Globus pallidus (tissue), 1 donor: ENCODE measurements at places on chromosomes 13 and 19.
A peak's percentile ranks its signal among the peaks of the same experiment; 100 is the strongest.

DNA sequence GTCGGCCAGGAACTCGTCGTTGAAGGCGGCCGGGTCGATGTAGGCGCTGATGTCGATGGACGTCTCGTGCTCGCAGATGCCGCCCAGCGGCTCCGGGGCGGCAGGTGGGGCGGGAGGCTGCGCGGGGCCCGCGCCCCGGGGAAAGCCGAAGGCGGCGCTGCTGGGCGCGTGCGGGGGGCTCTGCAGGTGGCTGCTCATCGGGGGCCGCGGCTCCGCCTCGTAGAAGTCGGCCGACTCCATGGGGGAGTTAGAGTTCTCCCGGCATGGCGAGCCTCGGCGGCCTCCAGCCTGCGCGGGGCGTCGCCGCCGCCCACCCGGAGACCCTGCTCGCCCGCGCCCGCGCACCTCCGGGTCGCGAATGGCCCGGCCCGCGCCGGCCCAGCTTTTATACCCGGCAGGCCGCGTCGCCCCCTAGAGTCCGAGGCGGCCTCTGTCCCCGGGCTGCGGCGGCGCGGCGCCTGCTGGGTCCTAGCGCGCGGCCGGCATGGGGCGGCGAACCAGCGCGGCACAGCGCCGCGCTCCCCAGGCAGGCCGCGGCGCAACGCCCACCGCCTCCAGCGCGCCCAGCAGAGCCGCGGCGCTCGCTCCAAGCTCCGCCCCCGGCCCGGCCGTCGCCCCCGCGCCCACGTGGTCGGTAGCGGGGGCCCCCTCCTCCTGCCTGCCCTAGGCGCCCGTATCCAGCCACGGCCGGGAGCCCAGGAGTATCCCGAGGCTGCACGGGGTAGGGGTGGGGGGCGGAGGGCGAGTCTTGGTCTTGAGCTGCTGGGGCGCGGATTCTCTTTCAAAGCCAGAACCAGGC lies at the start of gene CEBPA:
TSS of gene CEBPA (minus strand) at position 360 of the 799 bp plus-strand sequence. CDS start at position 240, 120 bp downstream.
- peak; percentile 74 for DNase-seq

DNA sequence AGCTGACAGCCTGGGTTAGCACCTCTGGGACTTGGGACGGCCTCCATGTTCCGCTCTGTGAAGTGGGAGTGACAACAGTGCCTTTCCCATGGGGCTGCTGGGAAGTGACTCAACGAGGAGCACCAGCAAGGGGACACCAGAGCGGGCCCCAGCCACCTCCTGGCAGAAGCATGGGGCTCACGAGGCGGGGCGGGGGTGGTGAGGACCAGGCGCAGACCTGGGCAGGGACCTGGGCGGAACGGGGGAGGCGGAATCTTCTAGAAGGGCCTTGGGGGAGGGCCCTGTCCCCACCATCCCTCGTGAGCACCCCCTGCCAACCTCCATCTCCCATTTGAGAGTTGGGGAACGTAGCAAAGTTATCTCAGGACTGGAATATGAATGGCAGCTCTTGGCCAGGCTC lies 37.9 kb downstream of the KDM4B start:
- no peak for DNase-seq

DNA sequence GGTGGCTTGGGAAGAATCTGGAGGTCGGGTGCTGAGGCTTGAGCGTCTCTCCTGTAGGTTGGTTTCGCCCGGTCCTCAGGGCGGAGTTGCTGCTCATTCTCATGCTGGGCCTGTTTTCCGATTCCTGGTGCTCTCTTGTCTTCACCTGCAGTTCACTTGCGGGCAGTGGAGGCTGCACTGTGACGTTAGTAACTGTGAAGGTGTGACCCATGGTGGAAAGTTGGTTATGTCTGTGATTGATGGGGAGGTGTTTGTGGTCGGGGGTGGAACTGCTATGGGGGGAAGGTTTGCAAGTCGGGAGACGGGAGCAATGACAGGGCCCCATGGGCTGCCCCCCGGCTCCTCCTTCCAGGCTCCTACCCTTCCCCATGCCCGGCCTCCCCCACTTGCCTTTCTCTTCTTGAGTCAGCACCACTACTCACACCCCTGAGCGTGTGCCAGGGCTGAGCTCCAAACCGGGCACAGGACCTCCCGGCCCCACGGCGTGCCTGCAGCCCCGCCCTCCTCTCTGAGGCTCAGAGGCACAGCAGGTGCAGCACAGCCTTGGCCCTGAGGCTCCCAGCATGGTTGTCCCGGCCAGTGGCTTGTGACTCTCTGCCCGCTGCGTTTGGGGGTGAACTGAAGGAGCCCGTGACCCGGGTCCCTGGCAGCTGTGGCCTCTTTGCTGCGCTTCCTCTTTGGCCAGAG lies 79.1 kb downstream of the ATP11A start:
- no peak for DNase-seq

DNA sequence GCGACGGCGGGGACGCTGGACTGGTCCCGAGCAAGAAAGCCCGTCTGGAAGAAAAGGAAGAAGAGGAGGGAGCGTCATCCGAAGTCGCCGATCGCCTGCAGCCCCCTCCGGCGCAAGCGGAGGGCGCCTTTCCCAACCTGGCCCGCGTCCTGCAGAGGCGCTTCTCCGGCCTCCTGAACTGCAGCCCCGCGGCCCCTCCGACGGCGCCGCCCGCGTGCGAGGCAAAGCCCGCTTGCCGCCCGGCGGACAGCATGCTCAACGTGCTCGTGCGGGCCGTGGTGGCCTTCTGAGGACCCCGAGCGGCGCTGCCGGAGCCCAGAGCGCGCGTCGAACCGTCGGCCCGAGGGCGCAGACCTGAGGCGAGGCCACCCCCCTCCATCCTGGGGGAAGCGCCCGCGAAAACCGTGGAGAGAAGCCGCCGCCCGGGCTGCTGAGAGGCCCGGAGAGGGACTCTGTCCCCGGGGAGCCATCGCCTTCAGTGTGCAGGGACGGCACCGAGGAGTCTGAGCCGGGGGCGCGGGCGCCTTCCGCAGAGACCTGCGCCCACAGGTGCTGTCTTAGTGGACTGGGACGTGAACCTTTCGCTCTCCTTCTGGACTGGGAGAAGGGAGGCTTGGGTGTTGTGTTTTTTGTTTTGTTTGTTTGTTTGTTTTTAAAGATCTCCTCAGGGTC lies 3.5 kb downstream of the IER2 start:
- DNase-seq, result no peak

DNA sequence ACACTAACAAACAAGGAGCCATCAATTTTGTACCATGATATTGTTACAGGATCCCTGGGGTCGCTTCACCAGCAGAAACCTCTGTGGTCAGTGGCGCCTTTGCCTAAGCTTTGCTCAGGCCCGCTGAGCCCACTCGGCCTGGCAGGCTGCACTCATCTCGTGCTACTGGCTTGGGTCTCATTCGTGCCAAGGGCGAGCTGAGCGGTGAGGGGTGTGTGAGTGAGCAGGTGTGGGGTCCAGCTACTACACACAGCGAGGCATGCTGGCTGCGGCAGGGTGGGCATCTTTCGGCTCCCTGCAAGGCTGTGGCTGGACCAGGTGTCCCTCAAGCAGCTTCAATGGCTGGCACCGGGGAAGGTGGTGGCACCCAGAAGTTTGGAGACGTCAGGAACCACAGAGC lies 19.1 kb downstream of the CPB2 start:
- DNase-seq, result no peak

GRCh38 chr13:58838615-58839014 lies 1207.1 kb downstream of the PCDH17 start:
- DNase-seq, result no peak

GRCh38 chr19:39845584-39845932 lies 621 bp downstream of the FBL start:
- DNase-seq, result no peak

GRCh38 chr19:56566904-56567273 lies 379 bp upstream of the ZNF470 start:
- no peak for DNase-seq

DNA sequence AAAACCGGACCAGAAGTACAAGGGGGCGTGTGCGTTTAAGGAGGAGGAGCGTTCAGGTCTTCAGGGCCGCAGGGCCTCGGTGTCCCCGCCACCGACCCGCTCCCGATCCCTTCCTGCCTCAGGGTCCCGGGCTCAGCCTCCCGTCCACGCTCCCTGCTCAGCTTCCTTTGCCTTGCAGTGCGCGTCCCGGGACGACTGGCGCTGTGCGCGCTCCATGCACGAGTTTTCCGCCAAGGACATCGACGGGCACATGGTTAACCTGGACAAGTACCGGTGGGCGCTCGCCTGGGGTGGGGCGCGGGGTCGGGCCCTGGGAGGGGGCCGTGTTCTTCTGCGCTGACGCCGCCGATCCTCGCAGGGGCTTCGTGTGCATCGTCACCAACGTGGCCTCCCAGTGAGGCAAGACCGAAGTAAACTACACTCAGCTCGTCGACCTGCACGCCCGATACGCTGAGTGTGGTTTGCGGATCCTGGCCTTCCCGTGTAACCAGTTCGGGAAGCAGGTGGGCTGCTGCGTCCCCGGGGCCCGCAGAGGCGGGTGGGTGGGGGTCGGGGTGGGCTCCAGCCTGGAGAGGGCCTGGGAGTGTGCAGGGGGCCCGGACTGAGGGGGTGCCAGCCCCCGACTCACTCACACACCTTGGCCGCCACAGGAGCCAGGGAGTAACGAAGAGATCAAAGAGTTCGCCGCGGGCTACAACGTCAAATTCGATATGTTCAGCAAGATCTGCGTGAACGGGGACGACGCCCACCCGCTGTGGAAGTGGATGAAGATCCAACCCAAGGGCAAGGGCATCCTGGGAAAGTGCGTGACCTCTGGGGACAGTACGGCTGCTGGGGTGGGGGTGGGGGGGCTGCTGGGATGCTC lies 1.4 kb downstream of the GPX4 start:
- no peak for DNase-seq

DNA sequence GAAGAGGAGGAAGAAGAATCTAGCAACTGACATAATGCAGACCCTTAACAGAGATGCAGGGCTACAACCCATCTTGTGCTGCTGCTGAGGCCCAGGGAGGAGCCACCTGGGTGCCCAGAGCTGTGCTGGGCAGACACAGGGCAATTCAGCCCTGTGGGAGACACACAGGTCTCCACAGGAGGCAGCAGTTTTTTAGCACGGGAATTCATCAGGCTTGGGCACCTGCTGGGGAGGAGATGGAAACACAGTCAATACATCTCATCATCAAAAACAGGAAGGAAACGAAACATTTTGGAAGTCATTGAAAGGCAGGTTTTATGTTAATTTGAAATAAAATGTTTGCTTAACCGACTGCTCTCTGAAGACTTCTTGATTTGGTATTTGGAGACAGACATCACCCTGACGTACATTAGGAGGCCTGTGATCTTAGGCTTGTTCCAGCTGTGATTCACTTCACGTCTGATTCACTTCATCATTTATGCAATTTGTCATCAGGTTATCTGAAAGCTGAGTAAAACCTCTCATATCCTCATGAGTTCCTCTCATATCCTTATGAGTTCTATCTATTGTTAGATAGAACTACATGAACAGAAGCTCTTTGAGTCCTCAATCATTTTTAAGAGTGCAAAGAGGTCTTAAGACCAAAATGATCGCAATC lies 77.4 kb downstream of the CYSLTR2 start:
- DNase-seq, result no peak

DNA sequence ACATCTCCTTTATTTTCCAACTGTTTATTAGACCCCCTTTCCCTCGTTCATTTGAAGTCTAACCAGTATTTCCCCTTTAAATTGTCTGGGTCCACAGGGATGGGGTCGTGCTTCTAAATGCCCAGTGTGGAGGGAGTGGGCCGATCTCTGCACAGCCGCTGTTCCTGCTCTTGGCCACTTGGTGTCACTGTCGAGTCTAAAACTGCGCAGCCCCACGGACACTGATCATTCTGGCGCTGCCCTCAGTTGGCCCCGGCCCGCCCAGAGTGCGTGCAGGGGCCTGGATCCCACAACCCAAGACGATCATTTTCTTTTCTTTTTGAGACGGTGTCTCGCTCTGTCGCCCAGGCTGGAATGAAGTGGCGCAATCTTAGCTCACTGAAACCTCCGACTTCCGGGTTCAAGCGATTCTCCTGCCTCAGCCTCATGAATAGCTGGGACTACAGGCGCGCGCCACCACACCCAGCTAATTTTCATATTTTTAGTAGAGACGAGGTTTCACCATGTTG lies 12.0 kb downstream of the WDR88 start:
- peak; percentile 45 for DNase-seq

DNA sequence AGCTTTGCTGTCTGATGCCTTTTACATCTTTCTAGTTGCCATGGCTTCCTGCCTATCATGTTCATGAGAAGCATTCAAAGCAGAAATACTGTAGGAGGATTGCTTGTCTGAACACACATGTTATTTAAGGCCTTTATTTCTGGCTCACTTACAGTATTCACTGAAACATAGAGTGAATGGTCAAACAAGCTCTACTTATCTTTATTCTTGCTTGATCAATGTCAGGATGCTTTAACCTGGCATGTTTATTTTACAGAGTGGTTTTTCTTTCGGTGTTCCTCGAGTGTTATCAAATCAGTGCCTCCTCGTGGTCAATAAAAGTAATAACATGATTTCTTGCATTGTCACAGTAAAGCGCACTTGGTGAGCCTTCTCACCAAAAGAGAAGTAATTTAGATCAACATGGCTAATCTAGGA lies 73.5 kb upstream of the PCDH17 start:
- DNase-seq, result peak; percentile 37

DNA sequence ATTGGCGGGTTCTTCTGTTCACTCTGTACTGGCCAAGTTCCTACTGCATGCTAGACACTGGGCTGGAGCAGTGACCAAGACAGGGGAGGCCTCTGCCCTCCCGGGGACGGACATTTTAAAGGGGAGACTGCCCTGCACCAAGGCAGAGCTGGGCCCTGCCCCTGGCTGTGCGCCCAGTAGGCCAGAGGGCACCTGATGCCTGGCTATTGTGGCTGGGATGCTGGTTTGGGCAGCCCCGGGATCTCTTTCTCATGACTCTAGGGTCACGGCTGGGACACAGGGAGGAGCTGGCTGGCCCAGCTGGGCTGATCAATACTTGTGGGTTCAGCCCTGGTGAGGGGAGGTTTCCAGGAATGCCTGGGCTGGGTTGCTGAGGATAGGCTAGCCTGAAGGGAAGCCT lies 17.7 kb downstream of the LIPE start:
- no peak for DNase-seq

DNA sequence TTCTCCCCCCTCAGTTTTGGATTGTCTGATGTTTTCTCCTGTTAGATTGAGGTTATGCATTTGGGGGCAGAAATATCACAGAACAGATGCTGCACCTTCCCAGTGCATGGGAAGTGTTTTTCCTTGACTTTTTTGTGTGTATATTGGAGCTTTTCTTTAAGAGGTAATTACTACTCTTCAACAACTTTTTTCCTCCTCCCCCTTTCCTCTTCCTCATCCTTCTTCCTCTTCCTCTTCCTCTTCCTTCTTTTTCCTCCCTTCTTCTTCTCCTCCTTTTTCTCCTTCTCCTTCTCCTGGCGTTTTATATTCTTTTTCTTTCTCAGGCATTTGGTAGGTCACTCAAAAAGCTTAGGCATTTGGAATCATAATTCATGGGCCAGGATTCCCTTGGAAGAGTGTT lies 18.1 kb upstream of the SPATA13 start:
- DNase-seq, result no peak

- no peak for DNase-seq
Measured at GRCh38 chr13:30186634-30187415, 120.5 kb downstream of the KATNAL1 start.

- DNase-seq, result no peak
Measured at GRCh38 chr19:36110487-36111199, at the start of gene OVOL3. OVOL3 (plus strand) TSS chr19:36111143; CDS start chr19:36111203, 60 bp downstream.
